Fibroblast of the aortic adventitia (primary cell): ENCODE measurements at places on chromosomes 12 and 14. TPM values are rescaled to one million over a fixed set of nuclear protein-coding genes. Genes with fewer than 3 reads are reported as not detected.

The LRRK2 gene
- total RNA-seq = 9.7 and 22.1 TPM in 2 replicates

The DENND5B gene
- total RNA-seq = 6.8 and 19.2 TPM in 2 replicates

The OR4E2 gene
- 0.33 TPM in 1 of 2 replicates, not detected in the other for total RNA-seq

The RTL1 gene
- not detected in 2 replicates for total RNA-seq

The CLEC2B gene
- 16.5 and 58.1 TPM in 2 replicates for total RNA-seq

The CLEC2D gene
- total RNA-seq = 4.6 and 16.7 TPM in 2 replicates

The STXBP6 gene
- total RNA-seq = 0.27 and 2.7 TPM in 2 replicates

The DGKA gene
- 50.6 and 62.1 TPM in 2 replicates for total RNA-seq

The INSM2 gene
- not detected in 2 replicates for total RNA-seq

The FGD6 gene
- 12.5 and 13.1 TPM in 2 replicates for total RNA-seq

The IL25 gene
- total RNA-seq = not detected in 2 replicates

The PPFIA2 gene
- total RNA-seq = 0.74 and 4.9 TPM in 2 replicates

The RNASE1 gene
- 1.7 TPM in 1 of 2 replicates, not detected in the other for total RNA-seq

The SAMD15 gene
- 2.0 and 3.6 TPM in 2 replicates for total RNA-seq

The GPR68 gene
- total RNA-seq = 1.3 and 17.1 TPM in 2 replicates

The FOS gene
- 1.4 and 26.2 TPM in 2 replicates for total RNA-seq

The GNB3 gene
- 3.4 TPM in 2 replicates for total RNA-seq

The PLEKHG3 gene
- total RNA-seq = 8.2 and 9.0 TPM in 2 replicates

The FOXN4 gene
- not detected in 2 replicates for total RNA-seq

The TAMALIN gene
- total RNA-seq = 7.3 TPM in 2 replicates

The WIF1 gene
- total RNA-seq = under 0.01 TPM in 1 of 2 replicates, not detected in the other

The NOP9 gene
- 16.4 and 19.6 TPM in 2 replicates for total RNA-seq

The SLC25A47 gene
- total RNA-seq = not detected in 2 replicates

The CDK4 gene
- 208 and 588 TPM in 2 replicates for total RNA-seq

The C14orf180 gene
- total RNA-seq = not detected in 2 replicates

The WNT1 gene
- not detected in 2 replicates for total RNA-seq

The CD163L1 gene
- 0.08 and 0.36 TPM in 2 replicates for total RNA-seq

The KCNC2 gene
- total RNA-seq = not detected in 2 replicates

The TMEM253 gene
- 0.27 TPM in 1 of 2 replicates, not detected in the other for total RNA-seq

The ASIC1 gene
- 4.9 and 5.2 TPM in 2 replicates for total RNA-seq

The IAPP gene
- not detected in 2 replicates for total RNA-seq

The SERPINA9 gene
- total RNA-seq = not detected in 2 replicates

The USP44 gene
- total RNA-seq = 0.82 and 1.8 TPM in 2 replicates

The SMARCC2 gene
- total RNA-seq = 69.4 and 222 TPM in 2 replicates

The TAS2R7 gene
- 0.18 TPM in 1 of 2 replicates, not detected in the other for total RNA-seq

The RAP1B gene
- 256 and 294 TPM in 2 replicates for total RNA-seq

The DCN gene
- 1,482 and 2,298 TPM in 2 replicates for total RNA-seq

The OTX2 gene
- total RNA-seq = not detected in 2 replicates

The KERA gene
- total RNA-seq = not detected in 2 replicates

The KRT75 gene
- not detected in 2 replicates for total RNA-seq

The GZMH gene
- total RNA-seq = not detected in 2 replicates

The AKAP5 gene
- total RNA-seq = 0.16 and 0.54 TPM in 2 replicates
